ENCODE measurements at places on chromosomes 12 and 14. TPM values are rescaled to one million over a fixed set of nuclear protein-coding genes. Genes with fewer than 3 reads are reported as not detected.
A peak's percentile ranks its signal among the peaks of the same experiment; 100 is the strongest.

DNA sequence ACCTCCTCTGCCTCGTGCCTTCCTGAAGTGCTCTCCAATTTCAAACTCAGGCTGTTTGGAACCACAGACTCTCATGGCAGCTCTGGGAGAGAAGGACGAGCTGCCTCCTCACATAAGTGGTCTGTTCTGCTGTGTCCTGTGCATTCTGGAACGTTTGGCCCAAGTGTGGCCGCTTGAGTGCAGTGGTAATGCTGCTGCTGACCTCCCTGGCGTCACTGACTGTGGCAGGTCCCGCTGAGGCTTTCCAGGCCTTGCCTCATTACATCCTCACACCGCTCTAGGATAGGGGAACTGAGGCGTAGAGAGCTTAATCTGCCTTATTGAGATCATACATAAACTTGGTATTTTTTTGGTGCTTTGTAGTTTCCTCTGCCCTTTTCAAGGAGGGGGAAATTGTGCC, 14.2 kb downstream of the CCDC92 start:
- no peak for DNase-seq

GRCh38 chr12:32353540-32353939, 45.8 kb upstream of the FGD4 start:
- no peak for DNase-seq

DNA sequence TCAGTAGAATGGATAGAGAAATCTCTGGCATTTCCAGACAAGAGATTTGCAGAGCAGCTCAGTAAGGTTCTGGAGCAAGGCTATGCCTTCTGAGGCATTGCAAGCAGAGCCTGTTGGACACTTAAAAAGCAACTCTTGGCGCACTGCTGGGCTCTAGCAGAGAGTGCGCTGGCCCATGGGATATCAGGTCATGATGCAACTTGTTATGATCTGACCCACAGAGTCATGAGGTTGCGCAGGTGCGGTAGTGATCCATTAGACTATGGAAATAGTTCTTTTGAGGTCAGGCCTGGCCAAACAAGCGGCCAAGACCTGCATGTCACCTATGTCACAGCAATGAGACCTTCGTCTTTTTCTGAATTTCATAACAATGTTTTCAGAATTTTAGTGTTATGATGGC, 168.6 kb downstream of the TMTC3 start:
- DNase-seq = no peak

DNA sequence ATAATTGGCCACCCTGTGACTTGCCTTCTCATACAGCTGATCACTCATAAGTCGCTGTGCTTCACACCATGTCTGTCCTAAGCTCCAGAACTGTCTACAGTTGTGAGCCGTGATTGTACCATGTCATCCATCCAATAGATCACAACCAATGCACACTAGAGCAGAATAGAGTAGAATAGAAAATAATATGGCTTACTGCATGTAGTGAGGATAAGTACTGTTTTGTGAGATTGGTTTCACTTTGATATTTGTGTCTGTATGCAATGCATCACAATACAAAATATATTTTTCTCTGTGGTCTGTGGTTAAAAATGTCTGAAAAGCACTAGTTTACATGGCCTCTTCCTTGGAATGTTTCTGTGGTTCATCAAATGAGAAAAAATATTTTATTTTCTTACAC, 237.6 kb upstream of the PRKD1 start:
- DNase-seq = no peak

- DNase-seq = no peak
Measured at GRCh38 chr14:96088911-96089310, 49.7 kb downstream of the C14orf132 start.

DNA sequence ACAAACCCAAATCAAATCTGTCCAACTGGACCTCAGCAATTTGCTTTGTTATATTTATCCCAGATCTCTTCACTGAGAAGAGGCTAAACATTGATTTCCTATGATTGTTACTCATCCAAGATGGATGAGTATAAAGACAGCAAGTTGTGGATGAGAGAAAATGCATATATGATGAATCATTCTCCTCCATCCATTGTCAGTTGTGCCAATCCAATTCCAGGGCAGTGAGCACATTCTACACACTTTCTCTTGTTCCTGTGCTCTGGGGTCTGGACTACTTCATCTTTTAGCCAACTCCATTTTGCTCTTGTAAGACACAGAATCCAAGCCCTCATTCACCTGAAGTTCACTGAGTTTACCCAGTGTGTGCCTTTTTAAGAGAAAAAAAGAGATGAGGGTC, 105.7 kb downstream of the GCH1 start:
- DNase-seq = no peak

- peak; percentile 42 for DNase-seq
Measured at GRCh38 chr12:57611108-57611826, at the start of gene ARHGEF25. Gene ARHGEF25 (plus strand): TSS chr12:57611435. CDS start chr12:57611895, 460 bp downstream.

GRCh38 chr12:120939523-120939922, 35.4 kb upstream of the SPPL3 start:
- DNase-seq = no peak

DNA sequence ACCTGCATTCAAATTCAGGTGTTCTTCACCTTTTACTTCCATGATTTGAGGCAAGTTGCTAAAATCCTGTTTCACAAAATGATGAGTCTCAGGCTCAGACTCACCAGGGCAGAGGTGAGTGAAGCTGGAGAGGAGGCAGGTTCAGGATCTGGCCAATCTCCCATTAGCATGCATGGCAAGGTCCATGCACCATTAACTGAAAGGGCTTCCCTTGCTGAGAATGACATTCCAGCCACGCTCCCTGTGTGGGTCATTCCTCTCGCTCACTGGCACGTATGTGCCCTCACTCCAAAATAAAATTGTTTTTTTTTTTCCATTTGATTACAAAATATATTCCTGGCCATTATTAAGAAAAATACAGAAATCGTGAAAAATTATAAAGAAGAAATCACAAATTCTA, 257.6 kb downstream of the C12orf75 start:
- no peak for DNase-seq

GRCh38 chr14:35223927-35224326, 68.3 kb upstream of the PSMA6 start:
- DNase-seq = no peak

DNA sequence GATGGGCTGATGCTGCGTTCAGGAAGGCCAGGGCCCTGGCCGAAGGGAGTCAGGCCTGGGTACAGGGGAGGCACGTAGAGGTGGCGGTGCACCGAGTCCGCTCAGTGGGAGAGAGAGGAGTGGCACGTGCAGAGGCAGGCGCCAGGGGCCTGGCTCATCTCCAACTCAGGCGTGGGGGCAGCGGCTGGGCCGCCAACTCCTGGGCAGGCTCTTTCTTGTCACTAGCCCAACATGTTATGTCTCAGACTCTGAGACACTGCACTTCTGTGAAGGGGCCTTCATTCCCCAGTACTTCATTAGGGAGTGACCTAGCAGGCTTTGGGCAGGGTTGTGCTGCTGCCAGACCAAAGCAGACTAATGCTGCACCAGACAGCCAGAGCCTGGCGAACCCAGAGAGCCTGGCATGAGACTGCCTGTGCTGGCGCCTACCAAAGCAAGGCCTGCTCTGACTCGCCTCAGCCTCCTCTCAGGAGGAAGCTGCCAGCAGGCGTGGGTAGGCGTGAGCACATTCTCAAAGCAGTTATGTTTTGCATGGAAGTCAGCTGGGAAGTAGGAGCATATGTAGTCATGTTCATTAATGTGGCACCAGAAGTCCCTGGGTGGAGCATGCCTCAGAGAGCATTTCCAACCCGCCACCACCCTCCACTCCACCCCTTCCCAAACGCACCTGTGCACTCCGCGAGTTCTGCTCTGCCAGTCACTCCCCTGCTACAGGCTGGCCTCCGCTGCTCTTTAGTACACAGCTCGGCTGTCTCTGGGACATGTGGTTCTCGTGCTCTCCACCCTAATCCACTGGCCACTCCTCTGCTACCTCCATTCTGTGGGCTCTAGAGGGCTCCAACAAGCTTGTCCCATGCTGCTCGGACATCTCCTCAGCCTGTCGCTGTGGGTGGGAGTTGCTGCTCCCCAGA, 9.7 kb downstream of the CKB start:
- DNase-seq = peak; percentile 37

GRCh38 chr12:57133013-57133569, 4.8 kb downstream of the LRP1 start:
- DNase-seq = peak; percentile 37

DNA sequence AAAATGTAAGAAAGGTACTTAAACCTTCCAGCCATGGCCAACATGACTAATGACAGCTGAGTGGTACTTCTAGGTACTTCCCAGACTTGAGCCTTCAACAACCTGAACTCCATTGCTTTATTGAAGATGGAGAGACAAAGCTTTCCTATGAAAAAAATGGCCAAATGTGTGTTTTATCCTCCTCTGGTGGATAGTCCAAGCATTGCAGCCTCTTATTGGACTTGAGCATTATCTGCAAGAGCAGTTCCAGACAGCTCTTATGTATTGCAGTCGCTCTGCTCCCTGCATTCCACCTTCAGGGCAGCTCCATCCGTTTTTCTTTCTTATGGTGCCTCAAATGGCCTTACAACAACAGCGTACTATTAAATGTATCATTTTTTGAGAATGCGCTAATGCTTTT, 588.2 kb downstream of the NRXN3 start:
- DNase-seq = no peak

DNA sequence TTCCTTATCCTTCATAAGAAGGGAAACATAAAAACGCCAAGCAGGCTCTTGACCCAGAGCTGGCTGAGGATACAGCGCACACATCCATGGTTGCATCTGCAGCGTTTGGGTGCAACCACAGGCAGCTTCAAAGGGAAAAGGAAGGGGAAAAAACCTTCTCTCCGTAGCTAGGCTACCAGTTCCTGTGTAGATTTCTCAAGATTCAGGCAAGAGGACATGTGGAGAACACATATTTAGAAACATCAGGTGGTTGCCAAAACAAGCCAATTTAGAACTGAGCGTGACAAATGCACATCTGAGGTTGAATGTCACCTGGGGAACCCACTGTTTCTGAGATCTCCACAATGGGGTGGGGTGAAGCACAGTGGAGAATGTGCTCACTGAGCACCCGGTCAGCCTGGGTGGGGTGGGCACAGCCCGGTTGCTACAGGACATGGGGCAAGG, 78.3 kb upstream of the BDKRB2 start:
- no peak for DNase-seq

GRCh38 chr14:30131581-30132097, 204.0 kb upstream of the PRKD1 start:
- DNase-seq = no peak

- DNase-seq = no peak
Measured at GRCh38 chr14:103427485-103428443, 42.5 kb downstream of the MARK3 start.

DNA sequence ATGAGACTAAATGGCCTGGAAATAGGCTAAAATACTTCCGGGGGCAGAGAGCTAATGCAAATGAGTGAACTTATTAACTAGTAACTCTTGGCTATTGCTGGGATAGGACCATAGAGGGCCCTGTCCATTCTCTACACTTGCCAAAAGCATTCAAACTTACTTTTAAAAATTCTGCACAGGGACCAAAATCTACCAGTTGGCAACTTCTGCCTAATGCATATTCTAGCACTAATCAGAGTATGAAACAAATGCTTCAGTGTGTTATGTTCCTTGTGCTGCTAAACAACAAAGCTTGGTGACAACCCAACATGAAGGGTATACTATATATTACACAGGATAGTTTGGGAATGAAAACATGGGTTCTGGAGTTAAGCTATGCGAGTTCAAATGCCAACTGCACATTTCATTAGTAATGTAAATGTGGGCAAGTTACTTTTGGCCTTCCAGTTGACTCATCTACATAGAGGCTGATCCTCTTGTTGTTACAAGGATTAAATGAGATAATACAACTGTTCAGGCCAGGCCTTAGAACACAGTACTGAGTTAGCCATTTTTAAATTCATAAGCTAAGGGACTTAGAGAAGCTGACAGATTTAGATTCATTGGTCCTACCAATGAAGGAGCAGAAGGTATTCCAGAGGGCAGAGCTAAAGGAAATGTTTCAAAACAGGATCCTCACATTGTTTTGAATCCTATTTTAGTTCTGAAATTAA, 32.4 kb downstream of the HIGD1C start:
- DNase-seq = no peak

DNA sequence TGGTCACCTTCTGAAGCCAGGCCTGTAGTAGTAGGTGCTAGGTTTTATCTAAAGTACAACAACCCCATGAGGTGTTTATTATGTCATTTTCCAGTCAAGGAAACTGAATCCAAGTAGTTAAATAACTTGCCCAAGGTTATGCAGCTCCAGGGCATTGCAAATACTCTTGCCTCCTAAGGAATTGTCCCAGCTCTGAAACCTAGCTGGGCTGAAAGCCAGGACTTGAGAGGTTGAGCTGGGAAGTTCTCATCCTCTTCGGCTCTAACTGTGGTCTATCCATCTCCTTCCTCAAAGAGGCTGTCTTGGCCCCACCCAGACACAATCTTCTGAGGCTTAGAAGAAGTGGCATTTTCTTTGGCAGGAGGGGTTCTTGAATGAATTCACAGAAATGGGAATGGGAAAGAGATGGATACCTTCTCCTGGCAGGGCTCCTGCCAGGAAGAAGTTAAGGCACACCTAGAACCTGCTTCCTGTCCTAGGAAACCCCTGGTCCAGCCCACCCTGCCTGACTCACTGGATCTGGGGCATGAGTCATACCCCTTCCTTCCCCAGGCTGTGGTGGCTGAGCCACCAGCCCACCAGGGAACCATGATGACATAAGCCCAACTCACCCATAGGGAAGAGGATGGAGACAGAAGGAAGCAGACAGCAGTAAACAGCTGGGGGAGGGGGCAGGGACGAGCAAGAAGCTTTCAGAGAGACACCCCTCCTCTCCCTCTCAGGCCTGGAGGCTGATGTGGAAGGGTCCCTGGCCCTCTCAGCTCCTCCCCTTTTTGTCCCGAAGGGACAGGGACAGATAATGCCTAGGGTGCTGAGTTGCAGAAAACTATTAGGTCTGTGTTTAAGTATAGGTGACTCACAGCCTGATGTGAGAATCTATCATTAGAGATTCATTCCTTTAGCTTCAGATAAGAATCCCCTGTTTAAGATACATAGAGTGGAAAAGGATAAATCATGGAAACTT, 2.1 kb upstream of the PLEK2 start:
- no peak for DNase-seq

- DNase-seq = no peak
Measured at GRCh38 chr12:3995306-3995705, 122.1 kb upstream of the PARP11 start.

- no peak for DNase-seq
Measured at GRCh38 chr14:89085231-89085731, 260.8 kb downstream of the TTC8 start.

GRCh38 chr14:92726135-92726932, 22.1 kb downstream of the LGMN start:
- DNase-seq = peak; percentile 53

Gene FIGNL2
- total RNA-seq = 3.5 TPM

Gene HPD
- 0.20 TPM for total RNA-seq

Gene RIMBP2
- not detected for total RNA-seq

Gene CPSF2
- 80.3 TPM for total RNA-seq

Gene CIROP
- not detected for total RNA-seq

Gene ASIC1
- total RNA-seq = 17.8 TPM

Gene MLXIP
- total RNA-seq = 51.3 TPM

Gene MSI1
- total RNA-seq = 21.7 TPM

Gene SLC7A8
- 28.9 TPM for total RNA-seq

Gene TSPAN9
- total RNA-seq = 45.5 TPM

Gene ABCC9
- total RNA-seq = 123 TPM

Gene MBIP
- total RNA-seq = 27.8 TPM

Gene GUCY2C
- total RNA-seq = 4.4 TPM

Gene CRACR2A
- 15.4 TPM for total RNA-seq
